ENCODE measurements at places on chromosomes 11 and 22.

GRCh38 chr11:83153764-83154163 lies 3.2 kb upstream of the PCF11 start:
- DNase-seq = peak; percentile 47

DNA sequence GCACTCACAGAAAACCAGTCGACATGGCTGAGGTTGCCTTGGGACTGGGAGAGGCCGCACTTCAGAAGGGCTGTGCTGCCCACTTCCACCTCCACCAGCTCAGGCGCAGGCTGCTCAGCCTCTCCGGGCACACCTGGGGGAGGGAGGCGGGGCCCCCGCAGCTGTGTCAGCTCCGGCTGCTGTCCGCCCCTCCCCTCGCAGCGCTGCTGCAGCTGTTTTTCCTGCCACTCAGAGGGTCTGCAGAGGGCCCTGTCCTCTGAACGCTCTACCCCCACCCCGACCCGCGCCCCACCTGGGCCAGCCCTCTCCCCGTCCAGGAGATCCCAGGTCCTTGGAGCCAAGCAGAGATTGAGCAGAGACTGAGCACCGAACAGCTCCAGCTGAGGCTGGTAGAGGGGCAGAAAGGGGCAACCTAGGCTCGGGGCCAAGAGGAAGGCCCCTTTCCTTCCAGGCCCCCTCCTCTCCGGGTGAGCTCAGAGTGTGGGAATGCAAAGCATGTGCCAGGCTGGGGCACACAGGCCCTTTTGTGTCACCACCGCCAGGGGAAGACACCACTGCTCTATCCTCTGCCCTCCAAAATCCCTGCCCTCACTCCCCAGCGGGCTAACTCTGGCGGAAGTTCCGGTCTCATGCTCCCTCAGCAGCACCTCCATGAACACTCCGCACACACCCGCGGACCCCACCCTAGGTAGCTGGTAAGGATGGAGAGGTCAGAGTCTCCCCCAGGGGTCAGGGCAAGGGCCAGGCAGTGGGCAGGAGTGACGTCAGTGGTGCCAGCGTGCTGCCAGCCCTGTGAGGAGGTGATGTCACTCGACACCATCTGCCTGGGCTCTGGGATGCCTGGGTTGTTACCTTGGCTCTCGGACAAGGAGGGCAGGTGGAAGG lies 1.6 kb downstream of the MCAM start:
- DNase-seq = no peak

GRCh38 chr11:11425806-11426205 lies 72.8 kb upstream of the CSNK2A3 start:
- no peak for DNase-seq

DNA sequence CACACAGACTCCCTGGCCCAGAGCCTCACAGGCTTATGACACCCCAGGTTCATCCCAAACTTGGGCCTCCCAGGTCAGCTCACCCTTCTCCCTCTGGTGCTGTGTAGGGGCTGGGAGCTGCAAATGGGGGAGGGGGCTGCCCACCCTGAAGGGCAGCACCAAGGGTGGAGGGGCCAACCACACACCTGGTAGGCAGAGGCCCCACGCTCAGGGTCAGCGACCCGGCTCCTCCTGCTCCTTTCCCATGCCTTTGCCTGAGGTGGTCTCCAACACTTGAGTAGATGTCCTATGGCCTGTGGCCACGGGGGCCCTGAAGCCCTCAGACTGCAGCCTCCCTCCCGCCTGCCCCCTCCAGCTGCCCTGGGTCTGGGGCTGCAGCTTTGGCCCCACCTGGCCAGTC lies 3.4 kb downstream of the DGCR6 start:
- no peak for DNase-seq

DNA sequence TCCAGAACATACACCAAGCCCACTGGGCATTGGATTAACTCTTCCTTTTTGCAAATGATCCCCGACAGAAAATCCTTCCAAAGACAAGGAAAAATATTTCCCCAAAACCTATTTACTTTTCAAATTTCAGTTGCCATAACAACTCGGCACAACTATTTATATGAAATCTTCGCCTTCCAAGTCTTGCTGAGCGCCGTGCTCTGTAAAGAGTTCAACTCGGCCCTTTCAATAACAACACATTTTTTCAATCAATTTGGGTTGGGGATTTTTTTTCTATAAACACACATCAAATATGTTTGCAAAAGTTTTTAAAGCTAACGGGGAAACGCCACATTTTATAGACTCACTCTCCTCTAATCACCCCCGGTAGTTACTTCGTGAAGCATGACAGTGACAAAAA lies 333.8 kb downstream of the MN1 start:
- no peak for DNase-seq

DNA sequence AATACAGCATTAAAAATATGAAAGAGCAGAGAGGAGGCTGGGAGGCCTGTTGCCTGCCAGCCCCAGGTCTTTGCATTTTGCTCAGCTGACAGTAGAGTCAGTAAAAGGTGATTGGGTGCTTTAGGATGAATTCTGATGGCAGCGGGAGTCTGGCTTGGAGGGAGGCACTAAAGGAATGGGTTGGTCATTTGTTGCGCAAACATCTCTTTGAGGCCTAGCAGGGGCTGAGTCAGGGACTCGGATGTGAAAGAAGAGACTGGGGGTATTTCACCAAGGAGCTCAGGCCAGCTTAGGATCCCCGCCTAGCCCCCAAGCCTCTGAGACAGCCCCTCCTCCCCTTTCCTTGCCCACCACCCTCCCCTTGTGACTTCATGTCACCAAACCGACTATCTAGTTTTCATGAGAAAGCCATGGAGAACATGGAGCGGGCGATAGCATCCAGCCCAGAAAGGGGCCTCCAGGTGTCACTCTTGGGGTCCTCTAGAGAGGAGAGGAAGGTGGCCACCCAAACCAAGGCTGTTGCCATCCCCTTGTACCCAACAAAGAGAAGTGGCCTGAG lies 9.7 kb downstream of the DGKZ start:
- peak; percentile 86 for DNase-seq

GRCh38 chr22:46159777-46160176 lies 9.5 kb downstream of the PPARA start:
- no peak for DNase-seq

DNA sequence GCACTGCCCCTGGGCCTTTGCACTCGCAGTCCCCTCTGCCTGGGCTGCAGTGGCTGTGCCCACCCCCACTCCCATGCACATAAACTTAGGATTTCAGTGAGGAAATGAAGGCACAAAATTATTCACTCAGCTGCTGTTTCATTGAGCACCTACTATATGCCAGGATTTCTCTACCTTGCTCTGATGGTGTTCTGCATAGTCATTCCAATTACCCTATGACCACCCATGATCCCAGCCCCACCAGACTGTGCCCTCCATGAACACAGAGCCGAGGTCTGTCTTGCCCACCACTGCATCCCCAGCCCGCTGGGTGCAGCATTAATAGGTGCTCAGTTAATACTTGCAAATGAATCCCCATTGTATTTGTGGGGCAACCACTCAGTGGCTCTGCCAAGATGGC lies 10.9 kb downstream of the CYTH4 start:
- no peak for DNase-seq

DNA sequence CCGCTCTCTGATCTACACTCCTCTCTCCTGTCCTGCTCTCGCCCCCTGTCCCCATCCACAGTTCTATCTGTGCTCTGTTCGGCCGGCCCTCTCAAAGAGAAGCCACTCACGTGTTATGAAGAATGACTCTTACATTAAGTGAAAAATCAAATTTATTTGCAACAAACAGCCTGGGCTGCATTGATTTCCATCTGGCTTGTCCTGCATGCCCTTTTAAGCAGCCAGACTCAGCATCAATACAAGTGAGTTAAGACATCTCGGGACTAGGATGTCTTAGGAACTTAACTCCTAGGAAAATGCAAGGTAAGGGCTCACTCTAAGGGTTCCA lies 373.5 kb downstream of the TENM4 start:
- DNase-seq = no peak

DNA sequence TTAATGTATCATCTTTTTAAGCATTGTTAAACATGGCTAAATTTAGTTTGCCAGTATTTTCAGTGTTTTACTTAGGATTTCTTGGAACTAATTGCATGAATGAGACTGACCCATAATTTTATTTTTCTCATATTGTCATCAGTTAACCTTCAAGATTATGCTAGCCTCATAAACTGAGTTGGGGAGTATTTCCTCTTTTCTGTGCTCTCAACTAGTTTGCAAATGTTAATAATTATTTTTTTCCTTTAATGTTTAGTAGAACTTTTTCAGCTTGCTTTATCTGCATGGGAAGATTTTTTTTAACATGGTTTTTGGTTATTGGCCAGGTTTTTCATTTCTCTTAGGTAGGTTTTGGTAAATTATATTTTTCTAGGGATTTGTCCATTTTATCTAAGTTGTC lies 235.4 kb upstream of the SESN3 start:
- DNase-seq = no peak

- DNase-seq = no peak
Observed at GRCh38 chr11:107006076-107006833, 12.0 kb downstream of the GUCY1A2 start.

DNA sequence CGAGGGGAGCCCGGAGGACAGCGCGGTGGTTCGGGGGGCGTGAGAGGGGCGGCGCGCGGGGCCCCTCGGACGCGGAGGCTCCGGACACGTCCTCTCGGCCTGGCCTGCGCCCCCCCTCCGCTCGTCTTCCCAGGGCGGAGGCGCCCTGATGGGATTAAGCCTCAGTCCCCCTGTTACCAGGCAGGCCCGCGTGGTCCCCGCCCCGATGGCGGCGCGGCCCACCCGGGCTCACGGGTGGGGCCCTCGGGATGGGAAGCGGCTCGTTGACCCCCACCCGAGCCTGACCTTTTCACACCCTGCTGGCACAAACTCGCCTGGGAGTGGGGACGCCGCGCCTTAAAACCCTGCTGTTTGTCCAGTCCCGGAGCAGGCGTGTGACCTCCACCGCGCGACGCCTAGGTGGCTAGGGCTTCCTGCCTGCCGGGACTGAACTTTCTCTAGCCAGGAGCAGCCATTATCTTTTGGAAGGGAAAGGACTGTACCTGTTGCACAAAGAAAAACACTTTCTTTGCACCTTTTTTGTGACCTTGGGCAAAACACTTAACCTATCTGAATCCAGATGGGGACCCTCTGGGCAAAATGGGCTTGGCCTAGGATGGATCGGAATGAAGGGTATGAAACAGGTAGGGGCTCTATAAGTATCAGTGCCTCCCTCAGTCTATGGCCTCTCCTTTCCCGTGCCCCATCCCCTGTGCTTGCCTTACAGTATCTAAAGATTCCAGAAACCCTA lies 1.0 kb downstream of the KIAA1671 start:
- DNase-seq = no peak

GRCh38 chr11:38219636-38220035 lies 1621.6 kb upstream of the RAG2 start:
- DNase-seq = no peak

DNA sequence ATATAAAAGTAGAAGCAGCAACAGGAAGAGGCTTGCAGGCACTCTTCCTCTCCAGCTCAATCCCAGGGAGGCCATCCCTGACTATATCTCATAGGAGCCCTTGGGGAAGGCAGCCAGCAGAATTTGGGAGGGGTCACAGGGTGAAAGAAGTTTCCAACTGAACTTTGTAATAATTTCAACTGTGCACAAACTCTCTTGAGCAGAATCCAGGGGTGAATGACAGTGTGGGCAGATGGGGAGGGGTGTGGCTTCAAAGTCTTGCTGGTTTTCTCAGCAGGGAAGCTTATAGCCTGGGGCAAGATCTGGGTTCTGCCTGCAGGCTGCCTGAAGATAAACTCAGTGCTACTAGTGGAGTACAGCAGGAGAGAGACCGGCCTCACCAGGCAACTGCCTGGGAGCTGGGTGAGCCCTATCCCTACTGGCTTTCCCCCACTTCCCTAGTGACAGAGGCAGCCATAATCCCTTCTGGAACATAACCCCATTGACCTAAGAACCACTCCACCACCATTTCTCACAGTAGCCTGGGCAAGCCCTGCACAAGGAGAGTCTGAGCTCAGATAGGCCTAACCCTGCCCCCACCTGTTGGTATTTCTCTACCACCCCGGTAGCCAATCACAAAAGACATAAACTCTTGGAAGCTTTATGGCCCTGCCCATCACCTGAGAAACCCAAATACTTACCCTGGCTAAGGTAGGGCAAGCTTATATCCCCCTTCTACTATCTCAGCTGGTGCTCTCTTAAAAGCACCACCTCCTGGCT lies 17.8 kb upstream of the TTC12 start:
- no peak for DNase-seq

DNA sequence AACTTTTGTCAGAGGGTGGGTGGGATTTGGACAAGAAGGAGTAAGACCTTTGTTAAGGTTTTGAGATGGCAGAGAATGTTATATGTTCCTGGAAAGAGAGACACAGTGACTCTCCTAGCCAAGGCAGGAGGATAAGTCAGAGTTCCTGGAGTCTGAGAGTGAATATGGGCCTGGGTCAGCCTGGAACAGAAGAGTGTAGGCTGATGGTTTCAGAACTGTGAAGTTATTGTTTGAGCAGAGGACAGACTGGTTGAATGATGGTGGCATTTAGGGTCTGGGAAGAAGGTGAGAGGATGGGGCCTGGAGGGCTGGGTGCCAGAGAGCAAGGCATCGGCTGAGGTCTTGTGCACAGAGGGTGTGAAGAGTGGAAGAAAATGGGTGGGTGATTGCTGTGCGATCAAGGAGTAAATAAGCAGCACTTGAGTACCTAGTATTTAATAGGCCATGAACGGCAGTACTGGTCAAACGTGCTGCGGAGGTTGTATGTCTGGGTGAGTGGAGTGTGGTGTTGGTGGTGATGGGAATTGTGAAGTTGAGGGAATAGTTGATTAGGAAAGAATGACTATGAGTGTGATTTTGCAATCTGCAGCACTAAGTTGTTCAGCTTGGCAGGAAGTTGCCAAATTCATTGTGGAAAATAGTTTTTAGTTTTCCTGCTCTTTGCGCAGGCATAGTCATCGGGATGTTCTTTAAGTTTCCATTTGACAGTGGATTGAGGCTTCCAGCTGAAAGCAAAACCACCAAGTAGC lies 1.8 kb downstream of the PANX1 start:
- peak; percentile 83 for DNase-seq

DNA sequence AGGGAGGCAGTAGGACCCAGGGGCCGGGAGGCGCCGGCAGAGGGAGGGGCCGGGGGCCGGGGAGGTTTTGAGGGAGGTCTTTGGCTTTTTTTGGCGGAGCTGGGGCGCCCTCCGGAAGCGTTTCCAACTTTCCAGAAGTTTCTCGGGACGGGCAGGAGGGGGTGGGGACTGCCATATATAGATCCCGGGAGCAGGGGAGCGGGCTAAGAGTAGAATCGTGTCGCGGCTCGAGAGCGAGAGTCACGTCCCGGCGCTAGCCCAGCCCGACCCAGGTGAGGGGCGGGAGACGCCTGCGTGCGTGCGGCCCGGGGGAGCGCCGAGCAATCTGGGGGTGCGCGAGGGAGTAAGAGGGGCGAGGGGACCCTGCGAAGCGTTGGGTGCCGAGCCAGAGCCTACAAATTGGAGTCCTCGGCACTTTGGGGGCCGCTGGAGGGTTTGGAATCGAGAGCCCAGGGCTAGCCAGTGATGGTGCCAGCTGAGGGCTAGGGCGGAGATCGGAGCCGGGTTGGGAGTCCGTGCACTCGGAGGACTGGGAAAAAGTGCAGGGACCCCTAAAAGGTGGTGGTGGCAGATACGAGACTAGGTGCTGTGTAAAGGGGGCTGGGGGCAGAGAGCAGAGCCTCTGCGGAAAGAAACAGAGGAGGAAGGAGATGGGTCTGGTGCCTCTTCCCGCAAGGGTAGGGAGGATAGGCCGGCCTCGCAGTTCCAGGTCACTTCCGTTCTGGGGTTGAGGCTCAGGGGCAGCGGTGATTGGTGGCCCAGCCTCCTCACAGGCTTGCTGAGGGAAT lies at the start of gene SERPINH1:
TSS of gene SERPINH1 (plus strand) at position 206 of the 788 bp plus-strand sequence. CDS start 4,097 bp downstream, outside the sequence.
- DNase-seq = peak; percentile 79

GRCh38 chr11:120610111-120610510 lies 98.6 kb downstream of the GRIK4 start:
- DNase-seq = no peak

Data from MV-4-11 (cell line).